Cerebellum (tissue), 4 donors: ENCODE measurements at places on chromosomes 1 and 21.

GRCh38 chr1:219837274-219837993, 90.9 kb downstream of the SLC30A10 start:
- DNase-seq = peak; percentile 3

DNA sequence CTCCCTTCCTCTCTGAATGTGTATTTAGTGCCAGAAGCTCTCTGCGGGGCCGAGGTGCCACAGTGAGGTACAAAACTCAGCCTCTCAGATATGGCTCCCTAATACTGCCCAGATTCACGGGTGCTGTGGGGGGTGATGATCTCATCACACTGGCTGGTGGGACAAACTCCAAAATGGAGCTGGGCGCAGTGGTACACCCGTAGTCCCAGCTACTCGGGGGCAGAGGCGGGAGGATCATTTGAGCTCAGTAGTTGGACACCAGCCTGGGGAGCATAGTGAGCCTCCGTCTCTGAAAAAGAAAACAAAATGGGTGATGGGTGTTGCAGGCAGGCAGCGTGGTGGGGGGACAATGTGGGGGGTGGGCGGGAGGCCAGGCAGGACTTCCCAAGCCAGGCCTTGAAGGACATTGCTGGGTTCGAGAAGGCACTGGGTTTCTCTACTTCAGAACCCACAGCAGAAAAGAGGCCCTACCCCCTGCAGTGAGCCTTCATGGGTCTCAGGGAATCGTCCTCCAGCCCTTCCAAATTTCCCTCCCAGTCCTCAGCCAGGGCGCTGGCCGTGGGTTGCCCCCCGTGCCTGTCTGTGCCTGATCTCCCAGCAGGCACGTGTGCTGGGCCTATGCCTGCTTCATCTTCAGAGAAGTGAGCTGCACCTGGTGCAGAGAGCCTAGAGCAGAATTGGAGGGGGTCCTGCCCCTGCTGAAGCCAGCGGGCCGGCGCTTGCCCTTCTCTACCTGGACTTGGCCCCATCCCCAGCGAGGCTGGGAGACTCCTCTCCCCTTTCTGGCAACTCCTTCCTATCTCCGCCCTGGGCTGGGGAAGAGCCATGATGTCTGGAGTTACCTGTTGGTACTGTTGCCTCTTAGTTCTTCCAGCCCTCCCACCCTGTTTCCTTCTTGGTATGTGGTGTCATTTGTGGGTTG, 14.0 kb downstream of the H6PD start:
- DNase-seq = no peak

GRCh38 chr1:174445817-174446216, 1.9 kb upstream of the GPR52 start:
- peak; percentile 42 for DNase-seq

DNA sequence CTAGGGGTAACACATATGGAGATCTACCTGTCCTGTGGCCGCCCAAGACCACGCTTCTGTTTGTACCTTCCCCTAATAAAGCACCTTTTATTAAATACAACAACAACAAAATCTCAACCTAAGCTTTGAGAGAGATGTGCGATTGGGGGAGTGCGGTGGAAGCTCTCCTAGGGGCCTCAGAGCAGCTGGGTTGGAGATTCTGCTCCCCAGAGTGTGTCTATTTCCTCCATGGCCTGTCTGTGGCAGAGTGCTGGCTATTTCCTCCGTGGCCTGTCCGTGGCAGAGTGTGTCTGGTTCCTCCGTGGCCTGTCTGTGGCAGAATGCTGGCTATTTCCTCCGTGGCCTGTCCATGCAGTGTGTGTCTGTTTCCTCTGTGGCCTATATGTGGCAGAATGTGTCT, 139.3 kb upstream of the IPO9 start:
- DNase-seq = no peak

DNA sequence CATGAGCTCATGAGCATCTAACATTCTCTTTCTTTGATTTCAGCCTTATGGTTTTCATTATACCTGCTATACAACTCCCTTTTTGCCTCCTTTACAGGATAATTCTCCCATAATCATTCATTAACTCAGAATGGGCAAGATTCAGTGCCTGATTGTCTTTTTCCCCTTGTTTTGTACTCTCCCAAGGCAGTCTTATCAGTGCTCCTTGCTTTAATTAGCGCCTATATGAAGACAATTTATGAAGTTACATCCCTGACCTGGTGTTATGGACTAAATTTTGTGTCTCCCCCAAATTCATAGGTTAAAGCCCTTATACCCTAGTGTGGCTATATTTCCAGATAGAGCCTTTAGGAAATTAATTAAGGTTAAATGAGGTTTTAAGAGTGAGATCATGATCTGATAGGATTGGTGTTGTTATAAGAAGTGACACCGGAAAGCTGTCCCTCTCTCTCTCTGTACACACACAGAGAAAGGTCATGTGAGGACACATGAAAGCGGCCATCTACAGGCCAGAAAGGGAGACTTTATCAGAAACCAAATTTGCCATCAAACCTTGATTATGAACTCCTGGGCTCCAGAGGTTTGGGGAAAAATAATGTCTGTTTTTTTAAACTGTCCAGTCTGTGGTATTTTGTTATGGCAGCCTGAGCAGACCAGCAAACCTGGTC, 185.8 kb upstream of the CHODL start:
- DNase-seq = no peak

GRCh38 chr1:156276966-156277381, 5.7 kb downstream of the SMG5 start:
- no peak for DNase-seq

DNA sequence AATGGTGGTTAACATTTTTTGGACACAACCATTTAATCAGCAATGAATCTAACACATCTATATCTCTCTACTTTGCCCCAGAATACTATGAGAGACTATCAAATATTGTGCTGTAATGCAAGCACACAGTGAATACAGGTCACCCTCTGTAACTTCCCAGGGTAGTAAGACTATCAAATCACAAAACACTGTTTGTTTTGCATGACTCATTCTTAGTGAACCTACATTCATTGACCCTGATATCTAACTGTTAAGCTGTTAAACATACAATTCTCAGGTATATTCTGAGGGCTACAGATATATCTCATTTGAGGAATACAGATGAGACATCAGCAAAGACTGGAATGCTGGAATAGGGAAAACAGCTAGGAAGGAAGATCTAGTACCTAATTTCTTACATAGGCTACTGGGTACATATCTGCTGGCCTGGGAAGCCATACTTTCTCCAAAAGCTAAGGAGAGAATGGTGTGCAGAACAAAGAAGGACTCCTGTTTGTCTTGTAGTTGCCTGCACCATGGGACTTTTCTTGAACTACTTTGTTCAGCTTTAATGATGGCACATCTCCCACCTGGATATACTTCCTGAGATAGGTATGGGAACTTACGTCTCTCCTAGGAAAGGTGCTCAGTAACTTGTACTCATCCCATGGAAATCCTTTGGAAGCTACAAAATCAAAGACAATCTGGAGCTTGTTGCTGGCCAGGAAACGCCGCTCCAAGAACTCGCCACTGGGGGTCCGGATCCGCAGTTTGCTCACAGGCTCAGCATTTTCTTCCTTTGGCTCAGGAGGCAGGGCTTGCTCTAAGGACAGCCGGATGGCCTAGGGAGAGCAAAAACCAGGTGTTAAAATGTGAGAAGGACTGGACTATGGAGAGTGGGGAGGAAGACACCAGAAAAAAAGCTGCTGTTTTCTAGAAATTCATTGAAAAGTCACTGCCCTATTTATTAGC, 51.9 kb upstream of the DMRTA2 start:
- peak; percentile 2 for DNase-seq

- no peak for DNase-seq
Measured at GRCh38 chr21:14685568-14685967, 139.5 kb upstream of the SAMSN1 start.

DNA sequence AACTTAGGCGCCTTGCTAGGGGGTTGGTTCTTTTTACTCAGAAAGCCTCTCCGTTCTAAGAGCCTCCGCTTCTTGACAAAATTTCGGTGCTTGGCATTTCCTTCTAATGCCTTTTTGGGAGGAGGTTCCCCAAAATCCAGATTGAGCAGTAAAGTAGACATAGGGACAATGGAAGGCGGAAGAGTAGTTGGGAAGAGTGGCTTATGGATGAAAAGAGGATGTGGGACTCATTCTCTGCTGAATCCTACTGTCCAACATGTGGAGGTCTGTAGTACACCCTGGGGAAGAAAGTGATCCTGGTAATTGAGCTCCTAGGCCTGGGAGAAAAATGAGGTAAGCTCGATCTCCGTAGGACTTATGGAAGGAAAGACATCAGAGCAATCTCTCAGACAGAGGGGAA, 777 bp upstream of the METTL25B start:
- no peak for DNase-seq

DNA sequence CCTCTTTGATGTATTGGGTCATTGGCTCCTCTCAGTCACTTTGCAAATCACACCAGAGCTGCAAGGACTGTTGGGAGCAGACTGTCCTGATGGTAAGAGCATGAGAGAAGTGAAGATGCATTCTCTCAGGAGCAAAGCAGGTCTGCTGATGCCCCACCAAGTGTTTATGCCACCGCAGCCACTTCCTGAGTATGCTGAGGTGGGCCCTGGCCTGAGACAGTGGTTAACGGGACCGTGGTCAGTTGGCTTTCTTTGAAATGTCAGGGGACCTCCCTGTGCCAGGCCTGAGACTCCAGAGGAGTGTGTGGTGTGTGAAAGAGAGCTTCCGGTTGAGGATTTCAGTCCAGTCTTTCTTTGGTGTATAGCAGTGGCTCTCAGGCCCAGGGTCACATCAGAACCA, 79.4 kb downstream of the SPATA46 start:
- no peak for DNase-seq

DNA sequence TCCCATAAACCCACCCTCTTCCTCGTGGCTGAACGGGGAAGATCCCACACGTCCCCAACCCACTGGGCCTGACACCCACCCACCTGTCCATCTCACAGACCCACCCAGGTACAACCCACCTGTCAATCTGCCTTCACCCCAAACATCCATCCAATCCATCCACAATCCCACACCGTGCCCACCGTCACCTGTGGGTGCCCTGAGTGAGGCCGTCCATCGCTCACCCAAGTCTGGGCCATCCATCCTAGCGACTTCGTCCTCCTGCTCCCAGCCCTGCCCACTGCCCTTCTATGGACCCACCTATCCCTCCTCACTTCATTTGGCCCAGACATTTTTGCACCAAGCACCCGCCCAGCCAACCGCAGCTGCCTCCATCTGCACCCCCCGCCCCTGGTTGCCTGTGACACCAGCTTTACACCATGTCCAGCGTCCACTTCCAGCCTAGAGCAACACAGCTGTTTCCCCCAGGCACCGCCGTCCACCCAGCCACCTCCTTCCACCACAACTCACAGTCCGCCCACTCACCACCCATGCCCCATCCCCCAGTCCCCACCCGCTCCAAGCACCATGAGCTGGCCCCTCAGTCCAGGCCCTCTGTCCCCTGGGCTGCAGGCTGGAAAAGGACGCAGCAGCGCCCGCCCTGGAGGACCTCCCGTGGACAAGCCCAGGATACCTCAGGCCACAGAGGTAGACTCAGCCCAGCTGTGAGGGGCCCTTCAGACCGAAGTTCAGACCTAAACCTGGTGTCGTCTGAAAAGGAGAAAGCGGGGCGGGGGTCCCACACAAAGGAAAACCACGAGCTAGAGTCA, 7.7 kb downstream of the TTLL10 start:
- no peak for DNase-seq

- DNase-seq = no peak
Measured at GRCh38 chr1:212959266-212960220, 9.2 kb downstream of the VASH2 start.

- DNase-seq = no peak
Measured at GRCh38 chr1:11626551-11626950, 27.7 kb downstream of the FBXO2 start.

GRCh38 chr1:47797575-47797974, 199.6 kb downstream of the TRABD2B start:
- DNase-seq = no peak

DNA sequence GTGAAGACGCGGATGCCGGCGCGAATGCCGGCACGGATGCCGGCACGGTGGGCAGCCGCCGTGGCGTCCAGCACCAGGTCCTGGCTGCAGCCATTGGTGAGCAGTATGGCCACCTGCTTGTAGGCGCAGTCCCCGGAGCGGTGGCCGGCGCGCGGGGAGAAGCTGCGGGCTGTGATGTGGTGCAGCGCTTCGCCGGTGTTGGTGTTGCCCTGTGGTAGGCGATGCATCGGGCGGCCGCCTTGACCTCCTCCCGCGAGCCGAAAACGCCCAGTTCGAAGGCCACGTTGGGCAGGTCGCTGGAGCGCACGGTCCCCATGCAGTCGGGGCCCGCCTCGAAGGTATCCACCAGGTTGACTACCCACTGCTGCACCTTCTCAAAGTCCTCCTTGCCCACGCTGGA, 120.2 kb downstream of the NR5A2 start:
- no peak for DNase-seq
